ENCODE measurements at places on chromosomes 2 and 18.

GRCh38 chr2:133581010-133581760 lies 12.9 kb upstream of the NCKAP5 start:
- DNase-seq: no peak

DNA sequence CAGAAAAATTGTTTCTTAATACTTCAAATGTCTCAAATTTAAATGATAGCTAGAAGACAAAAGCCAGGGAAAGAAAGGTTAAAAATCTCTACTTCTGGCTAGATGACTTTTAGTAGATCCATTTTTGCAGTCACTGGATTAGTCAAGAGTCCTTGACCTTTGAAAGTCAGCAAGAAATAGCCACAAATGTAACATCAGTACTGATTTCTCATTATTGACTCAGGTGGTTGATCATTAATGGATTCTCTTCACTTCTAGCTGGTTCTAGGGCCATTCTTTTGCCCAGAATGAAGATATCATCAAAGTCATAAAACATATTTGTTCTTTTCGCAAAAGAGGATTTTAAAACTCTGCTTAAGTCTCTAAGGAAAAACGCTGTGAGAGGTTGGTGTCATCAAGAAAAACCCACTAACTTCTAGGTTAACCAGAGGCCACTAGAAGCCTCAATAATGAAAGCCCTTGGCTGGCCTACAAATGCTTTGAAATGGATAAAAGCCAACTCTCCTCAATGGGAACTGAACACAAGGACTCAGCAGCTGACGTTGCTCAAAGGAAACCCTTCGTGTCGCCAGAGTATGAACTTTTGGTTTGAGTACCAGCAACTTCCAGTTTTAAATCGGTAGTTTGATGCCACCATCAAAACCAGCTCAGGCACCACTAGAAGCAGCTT lies 66.3 kb downstream of the IRS1 start:
- DNase-seq: no peak

- no peak for DNase-seq
Observed at GRCh38 chr2:97005353-97005752, 19.0 kb upstream of the FAM178B start.

GRCh38 chr2:29755829-29756228 lies 165.6 kb downstream of the ALK start:
- no peak for DNase-seq

- no peak for DNase-seq
Observed at GRCh38 chr2:12514631-12515437, 201.9 kb upstream of the TRIB2 start.

DNA sequence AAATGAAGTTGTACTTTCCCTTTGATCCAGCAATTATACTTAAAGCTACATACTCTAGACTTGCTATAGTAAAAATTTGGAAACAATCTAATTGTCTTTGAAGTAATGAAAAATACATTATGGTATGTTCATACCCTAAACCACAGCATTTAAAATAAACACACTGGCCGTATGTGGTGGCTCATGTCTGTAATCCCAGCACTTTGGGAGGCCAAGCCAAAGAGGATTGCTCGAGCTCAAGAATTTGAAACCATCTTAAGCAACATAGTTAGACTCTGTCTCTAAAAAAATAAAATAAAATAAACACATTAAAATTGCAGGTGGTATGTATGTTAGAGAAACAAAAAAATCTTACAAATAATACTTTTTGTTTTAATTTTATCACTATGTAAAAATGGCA lies 208.1 kb upstream of the KLHL14 start:
- DNase-seq: no peak

DNA sequence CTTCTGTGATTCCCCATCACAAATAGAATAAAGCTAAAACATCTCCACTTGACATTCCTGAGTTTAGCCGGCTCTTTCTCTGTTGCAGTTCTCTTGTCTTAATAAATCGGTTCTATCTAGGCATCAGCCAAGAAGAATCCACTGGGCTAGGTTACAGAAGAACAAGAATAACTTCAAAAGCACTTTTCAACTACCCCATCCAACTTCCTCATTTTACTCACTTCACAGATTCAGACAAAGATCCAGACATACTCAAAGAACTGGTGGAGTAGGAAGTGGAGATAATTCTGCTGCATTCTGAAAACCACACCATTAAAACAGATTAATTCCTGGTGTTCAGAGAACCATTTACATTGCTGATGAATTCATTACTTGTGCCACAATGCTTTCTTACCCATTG lies 9.6 kb upstream of the ALPK2 start:
- no peak for DNase-seq

DNA sequence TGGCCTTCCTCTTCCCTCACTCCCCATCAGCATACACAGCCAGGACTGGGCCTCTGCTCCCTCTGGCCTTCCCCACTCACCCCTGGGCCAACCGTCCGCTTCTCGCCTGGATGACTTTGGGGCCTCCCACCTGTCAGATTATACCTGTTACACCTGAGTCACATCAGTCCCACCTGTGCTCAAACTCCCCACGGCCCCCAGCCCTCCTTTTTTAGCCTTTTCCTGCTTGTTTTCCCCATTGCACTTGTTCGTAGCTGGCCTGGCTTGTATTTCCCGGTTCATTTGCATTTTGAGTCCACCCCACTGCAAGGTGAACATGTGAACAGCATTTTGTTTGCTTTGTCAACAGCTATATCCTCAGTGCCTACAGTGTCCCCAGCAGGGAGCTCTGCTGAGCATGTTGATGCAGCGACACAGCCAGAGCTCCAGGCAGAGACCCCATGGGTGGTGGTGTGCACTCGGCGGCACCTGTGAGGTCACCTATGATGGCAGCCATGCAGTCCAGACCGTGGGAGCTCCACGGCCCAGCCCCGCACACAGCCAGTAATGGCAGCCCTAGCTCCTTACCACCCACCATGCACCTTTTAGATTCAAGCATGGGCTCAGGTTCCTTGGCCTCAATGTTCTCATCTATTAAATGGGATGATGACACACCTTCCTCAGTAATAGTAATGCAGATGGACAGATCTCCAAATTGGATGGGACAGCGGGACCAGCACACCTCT lies 276.4 kb upstream of the HS6ST1 start:
- no peak for DNase-seq

- no peak for DNase-seq
Observed at GRCh38 chr2:4258563-4258962, 555.2 kb downstream of the DCDC2C start.

DNA sequence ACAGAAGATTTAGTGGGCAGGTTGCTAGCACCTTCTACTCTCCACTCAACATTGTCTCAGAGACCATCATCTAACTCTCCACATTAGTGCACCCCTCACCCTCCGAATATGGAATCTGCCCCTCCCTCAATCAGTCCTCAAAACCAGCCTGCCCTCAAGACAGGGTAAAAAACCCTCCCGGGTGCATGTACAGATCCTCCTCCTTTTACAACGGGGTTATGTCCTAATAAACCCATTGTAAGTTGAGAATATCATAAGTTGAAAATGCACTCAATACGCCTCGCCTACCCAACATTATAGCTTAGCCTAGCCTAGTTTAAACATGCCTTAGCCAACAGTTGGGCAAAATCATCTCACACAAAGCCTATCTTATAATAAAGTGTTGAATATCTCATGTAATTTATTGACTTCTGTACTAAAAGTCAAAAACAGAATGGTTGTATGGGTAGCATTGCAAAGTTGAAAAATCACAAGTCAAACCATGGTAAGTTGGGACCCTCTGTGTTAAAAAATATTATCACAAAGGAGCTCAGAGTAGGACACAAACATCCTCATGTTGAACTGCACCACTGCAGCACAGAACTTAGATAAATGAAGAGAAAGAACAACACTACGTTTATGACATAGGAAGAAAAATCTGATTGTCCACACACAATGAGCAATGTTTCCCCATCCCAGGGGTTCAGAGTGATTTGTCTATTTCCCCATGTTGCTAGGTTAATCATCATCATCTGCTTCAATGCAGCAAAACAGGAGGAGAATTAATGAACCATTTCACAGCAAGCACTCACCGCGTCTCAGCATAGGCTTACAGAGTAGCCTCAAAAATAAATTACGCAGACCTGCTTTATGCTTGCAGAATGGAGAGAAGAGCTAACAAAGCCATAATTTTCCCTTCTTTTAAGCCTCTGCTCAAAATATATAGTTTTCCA lies 184.1 kb upstream of the ARL4C start:
- DNase-seq: peak; percentile 72

DNA sequence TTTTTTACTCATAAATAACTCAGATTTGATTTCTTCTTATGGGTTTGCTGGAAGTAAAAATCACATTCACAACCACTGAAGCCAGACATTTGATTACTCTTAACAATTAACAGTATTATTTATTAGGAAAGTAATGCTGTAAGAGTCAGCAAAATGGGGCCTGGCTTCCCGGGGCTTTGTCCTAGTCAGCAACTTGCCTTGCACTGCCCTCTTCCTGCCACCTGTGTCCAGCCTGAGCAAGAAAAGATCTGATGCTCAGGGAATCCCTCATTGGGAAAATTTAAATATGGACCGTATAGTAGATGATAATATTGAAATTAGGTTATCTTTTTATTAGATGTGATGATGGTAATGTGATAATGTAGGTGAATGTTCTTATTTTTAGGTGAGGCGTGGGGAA lies 30.8 kb upstream of the ACYP2 start:
- peak; percentile 29 for DNase-seq

DNA sequence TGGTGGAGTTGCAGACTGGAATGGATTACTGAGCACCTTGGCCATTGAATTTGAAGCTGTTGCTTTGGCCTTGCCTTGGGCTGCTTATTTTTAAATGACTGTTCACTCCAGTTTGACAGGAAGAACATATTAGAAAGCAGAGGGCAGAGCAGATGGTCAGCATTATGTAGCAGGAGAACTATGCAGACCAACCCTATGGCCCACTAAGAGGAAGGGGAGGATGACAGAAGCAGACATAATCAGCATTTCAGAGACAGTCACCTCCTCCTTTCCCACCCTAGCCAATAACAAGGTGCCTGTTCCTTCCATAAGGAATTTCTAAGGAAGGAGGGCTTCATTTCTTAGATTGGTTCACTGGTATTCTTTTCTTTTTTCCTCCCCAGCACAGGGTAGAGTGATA lies 2.4 kb downstream of the CHRNA1 start:
- DNase-seq: no peak

DNA sequence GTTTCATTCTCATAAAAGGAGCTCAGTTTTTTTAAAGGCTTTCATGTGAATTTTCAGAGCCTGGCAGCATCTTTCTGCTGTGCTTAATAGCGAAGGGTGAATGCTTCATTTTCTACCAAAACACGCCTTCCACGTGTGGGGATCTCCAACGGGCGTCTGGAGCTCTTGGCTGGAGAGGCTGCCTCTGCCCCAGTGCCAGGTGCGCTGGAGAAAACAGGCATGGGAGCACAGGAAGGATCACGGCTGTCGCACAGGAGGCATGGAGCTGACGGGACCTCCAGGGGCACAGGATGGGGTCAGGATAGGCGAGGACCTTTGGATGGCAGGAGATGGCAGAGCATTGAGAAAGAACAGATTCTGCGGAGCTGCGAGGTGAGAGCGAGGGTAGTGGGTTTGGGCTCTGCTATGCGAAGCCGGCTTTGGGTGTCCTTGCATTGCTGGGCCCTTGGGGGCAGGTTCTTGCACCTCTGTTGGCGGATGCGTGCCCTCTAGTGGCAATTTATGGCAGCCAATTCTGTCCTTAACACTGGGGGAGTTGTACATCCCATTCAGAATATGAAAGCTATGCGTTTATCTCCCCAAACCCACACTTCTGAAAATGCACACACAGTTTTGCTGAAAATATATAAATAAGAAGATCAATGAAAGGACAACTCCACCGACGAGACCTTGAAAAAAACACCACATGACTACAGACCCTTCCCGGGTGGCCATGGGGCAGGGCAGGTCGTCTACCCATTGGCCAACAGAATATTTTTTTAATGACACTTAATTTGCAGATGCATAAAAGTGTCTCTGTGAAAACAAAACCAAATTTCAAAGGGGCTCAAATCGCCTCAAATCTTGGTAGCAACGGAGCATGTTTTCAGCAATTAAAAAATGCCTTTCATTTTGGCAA lies 90.4 kb upstream of the SLC35G4 start:
- no peak for DNase-seq

DNA sequence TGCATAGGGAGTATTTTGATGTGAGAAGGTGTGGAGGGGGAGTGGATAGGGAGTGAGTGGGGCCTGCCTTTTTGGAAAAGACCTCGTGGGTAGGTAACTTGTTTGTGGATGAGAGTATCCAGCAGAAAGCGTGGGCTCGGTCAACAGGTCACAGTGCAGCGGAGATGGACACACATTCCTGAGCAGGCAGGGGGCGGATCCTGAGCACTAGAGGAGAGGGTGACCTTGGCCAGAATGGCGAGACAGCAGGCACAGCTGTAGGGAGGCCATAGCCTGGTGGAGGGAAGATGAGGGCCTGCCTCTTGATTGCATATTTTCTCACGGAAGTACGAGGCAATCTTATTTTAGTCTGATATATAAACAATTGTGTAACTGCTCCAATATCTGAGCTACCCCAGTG lies 3.6 kb upstream of the MC2R start:
- DNase-seq: no peak

GRCh38 chr2:190215620-190216019 lies 104.0 kb downstream of the HIBCH start:
- no peak for DNase-seq

DNA sequence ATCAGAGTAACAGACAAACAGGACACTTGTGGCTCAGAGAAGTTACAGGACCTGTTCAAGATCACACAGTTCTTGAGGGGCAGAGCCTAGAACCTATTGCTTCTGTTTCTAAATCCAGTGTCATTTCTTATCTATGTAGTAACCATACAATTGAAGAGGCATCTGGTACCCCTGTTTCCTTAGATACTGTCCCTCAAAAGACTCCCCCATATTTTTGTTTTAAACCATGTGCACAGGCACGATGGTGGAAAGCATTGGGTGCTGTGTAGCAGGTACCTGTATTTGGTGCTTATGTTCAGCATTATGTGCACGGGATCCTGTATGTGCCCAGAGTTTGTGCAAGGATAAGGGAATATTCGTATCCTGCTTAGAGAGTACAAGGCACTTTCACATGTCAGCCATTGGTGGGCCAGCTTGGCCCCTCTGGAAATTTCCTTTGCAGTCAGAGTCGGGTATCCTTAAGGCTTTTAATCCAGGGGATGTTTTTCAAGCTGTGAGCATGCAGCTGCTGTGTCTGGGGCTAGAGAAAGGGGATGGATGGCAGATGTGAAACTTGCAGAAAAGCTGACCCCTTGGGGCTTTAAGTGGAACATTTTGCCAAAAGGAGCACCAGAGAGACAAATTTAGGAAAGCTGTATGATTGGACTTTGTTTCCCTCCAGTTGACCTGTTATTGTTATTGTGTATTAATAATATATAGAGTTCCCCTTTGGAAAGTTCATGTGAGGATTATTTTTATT lies 2.1 kb downstream of the LBH start:
- DNase-seq: no peak

- no peak for DNase-seq
Observed at GRCh38 chr2:69601179-69601612, 42.3 kb downstream of the AAK1 start.

GRCh38 chr2:186588421-186588820 lies 1.4 kb upstream of the ITGAV start:
- DNase-seq: no peak

DNA sequence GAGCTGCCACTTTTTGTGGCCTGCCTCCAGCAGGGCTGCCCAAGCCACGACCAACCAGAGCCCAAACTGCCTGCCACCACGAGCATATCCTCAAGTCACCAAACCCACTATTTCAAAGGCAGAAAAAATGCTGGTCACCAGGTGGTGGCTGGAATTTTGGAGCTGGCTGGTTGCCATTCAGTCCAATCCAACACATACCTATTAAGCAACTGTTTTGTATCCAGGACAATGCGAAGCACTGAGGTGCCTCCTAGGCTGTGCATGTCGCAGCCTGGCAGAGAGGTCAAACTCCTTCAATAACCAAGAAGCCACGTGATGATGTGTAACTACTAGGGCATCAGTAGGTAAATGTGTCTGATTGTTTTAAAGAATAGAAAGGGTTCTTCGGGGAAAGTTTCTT lies 108.3 kb upstream of the PPP1CB start:
- no peak for DNase-seq

- no peak for DNase-seq
Observed at GRCh38 chr2:115596659-115597375, 1154.4 kb downstream of the DPP10 start.

Measured in brain (organoid and tissue), 16 donors.